ENCODE measurements at places on chromosomes 2 and 18.

- no peak for DNase-seq
Measured at GRCh38 chr18:60722742-60723141, 350.2 kb upstream of the MC4R start.

DNA sequence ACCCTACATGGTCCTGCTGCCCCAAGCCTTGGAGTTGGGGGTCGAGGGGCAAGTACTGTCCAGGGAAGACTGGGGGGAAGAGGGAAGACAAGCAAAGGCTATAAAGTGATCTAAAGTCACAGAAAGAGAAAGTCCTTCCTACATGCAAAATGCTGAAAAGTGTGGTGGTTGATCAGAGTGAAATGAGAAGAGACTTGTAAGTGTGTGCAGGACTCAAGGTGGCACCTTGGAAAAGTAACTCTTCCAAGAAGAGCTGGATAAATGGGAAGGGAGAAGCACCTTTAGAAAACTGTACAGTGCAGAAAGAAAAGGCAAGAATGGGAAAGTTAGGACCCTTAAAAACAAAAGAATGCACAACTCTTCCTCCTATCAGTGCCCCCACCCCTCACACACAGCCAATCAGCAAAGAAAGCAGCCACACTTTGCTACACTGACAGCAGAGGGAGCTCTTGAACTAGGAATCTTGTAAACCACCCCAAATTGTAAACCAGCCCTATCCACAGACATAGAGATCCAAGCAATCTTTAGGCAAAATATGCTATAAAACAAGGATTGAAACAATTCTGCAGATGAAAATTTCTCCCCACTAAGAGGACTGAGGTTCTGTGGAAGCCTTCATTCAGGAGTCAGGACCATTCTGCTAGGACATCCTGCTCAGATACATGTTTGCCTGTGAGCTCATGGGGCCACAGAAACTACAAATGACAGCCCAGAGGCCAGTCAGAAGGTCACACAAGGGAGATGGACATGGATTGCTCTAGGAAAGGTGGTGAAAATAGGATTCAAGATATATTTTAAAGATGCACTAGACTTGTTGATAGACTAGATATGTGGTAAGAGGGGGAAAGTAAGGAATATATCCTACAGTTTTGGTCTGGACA, 146.4 kb downstream of the FTCDNL1 start:
- no peak for DNase-seq

DNA sequence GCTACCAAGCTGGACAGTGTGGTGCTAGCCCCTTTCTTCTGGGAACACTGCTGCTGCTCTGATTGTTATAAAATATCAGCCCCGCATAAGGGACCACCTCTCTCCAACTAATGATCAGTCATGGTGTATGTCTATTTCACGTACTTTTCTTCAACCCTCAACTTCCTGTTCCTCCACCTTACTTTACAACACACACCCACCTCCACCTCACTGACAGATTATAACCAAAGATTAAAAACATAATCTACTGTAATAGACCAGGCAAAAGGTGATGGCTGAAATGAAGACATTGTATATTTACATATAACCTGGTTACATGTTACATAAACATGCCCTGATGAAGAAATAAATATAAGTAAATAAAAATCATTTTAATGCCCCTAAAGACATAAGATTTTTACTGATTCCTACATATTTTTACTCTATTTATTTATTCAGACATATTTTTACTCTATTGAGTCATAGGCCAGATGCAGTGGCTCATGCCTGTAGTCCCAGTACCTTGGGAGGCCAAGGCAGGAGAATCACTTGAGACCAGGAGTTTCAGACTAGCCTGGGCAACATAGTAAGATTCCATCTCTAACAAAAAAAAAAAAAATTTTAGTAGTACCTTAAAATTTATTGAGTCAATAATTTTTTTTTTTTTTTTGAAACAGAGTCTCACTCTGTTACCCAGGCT, 12.8 kb downstream of the STK39 start:
- peak; percentile 80 for DNase-seq

GRCh38 chr2:75800456-75800855, 89.7 kb upstream of the GCFC2 start:
- no peak for DNase-seq

DNA sequence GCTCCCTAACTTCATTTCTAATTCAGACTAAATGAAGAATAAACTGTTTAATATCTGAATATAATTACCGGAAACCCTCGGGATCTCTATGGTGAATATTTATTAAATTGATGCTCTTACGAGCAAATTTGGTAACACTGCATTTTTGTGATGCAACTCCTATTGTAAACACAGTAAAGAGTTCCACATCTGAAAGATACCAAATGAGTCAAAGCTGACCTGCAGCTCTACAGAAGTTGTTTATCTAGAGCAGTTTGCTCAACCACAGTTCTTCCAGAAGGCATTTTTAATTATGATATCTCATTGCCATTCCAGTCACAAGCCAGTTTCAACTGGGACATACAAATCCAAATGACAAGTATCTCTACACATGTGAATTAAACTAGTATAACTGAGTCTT, 129.7 kb downstream of the PKP4 start:
- DNase-seq: no peak

- no peak for DNase-seq
Measured at GRCh38 chr2:108947271-108947907, 41.6 kb downstream of the EDAR start.

DNA sequence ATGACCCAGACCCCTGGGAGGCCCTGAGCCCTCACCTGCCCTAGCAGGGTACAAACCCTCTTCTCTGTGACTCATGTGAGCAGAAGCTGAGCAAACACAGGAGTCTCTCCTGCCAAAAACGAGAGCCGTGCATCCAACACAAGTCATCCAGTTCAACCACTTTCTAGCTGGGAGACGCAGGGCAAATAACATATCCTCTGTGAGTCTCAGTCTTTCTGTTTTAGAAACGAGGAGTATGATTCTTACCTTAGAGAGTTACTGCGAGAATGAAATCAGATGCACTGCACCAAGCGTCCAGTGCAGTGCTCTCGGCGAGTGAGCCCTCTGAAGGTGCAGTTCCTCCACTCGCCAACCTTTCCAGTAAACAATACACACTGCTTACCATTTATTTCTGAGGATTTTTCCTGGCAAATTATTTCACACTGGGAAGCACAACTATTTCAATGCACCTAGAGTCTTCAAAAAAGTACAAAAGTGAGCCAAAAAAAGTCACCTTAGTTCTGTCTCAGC, 331.8 kb upstream of the MYT1L start:
- no peak for DNase-seq

DNA sequence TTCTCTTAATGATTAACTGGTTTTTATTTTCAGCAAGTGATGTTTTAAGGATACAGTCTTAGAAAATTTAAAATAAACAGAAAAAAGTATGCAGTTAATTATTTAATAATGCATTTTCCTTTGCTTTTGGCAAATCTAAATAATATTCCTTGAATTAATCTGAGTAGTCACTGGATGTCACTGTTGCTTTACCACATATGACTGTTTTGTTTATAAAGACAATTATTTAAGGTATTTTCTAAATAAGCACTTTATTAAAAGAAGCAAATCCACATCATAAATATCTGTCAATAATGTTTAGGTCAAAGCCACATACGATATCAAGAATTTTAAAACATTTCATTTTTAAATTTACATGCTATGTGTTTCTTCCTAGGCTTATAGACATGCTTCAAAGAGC, 40.6 kb upstream of the TFPI start:
- DNase-seq: no peak

GRCh38 chr2:100423631-100424030, 6.2 kb upstream of the CHST10 start:
- no peak for DNase-seq

DNA sequence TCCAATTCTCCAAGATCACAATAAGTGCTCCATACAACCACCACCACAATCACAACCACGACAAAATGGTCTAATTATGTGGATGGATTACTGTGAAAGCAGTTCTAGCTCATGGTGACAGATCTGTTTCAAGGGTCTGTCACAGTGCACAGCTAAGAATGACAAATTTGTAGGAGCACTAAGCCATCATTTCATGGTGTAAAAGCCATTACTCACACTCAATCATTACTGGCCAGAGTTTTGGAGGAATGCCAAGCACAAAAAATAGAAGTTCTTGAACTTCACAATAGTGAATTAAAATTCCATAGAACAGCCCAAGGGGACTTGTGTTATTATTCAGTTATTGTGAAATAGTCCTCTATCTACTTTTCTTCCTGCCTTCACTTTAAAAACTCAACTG, 2.3 kb downstream of the CPS1 start:
- DNase-seq: no peak

All from T-helper 2 cell (primary cell).